ENCODE measurements at places on chromosomes 2 and 18.
A peak's percentile ranks its signal among the peaks of the same experiment; 100 is the strongest.

DNA sequence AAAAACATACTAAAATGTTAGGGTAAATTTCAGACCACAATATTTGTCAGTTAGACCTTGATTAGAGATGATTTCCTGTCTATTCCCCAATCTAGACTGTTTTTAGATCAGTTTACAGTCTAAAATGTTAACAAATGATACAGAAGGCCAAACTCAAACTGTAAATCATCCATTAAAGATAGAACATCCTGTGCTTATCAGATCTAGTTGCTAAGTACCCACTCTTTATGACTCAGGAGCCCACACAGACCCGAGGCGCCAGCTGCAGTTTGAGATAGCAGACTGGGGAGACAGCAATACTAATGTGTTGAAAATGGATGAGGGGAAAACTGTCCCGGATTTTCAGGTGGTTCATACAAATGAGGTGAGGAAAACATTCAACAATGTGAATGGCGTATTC lies 113.3 kb downstream of the SCG2 start:
- H3K4me3 ChIP-seq = no peak overlapping the region
- H3K27ac ChIP-seq = no peak overlapping the region
- no peaks in the 10 kb centered on the region for H3K27me3 ChIP-seq
- DNase-seq = no peak

DNA sequence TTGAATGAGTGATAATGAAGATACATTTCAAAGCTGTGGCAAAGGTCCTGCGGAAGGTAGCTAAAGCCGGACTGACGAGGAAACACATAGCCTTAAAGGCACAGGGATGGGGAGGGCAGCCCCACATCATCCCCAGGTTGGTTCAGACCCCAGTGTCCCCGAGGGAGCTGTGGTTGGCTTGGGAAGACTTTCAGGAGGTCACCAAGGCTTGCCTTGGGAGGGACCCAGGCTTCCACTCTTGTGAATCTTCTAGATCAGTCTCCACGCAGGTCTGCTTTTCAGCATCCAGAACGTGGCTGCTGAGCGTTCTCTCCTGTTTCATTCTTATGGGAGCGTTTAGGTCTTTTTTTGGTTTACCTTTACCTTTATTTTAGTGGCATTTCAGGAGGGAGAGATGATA lies 16.8 kb downstream of the KIF1A start:
- no peaks in the 10 kb centered on the region for H3K4me1 ChIP-seq
- no peaks in the 10 kb centered on the region for H3K36me3 ChIP-seq
- H3K27me3 ChIP-seq = no peaks in the 10 kb centered on the region
- DNase-seq = no peak

GRCh38 chr2:59540864-59541263 lies 1012.6 kb downstream of the BCL11A start:
- no peak overlapping the region for H3K27ac ChIP-seq
- no peaks in the 10 kb centered on the region for H3K4me1 ChIP-seq
- H3K36me3 ChIP-seq = no peaks in the 10 kb centered on the region
- no peak overlapping the region for H3K4me3 ChIP-seq
- H3K27me3 ChIP-seq = no peaks in the 10 kb centered on the region
- no peak for DNase-seq

GRCh38 chr2:61658841-61659780 lies 121.0 kb upstream of the XPO1 start:
- no peaks in the 10 kb centered on the region for H3K36me3 ChIP-seq
- no peak overlapping the region for H3K27ac ChIP-seq
- H3K4me3 ChIP-seq = no peak overlapping the region

GRCh38 chr18:44437603-44438002 lies 243.1 kb upstream of the SETBP1 start:
- H3K27me3 ChIP-seq = no peaks in the 10 kb centered on the region
- DNase-seq = no peak
- H3K4me1 ChIP-seq = no peaks in the 10 kb centered on the region
- no peaks in the 10 kb centered on the region for H3K36me3 ChIP-seq
- no peak overlapping the region for H3K27ac ChIP-seq
- H3K4me3 ChIP-seq = no peak overlapping the region

GRCh38 chr18:48843162-48843561 lies 107.6 kb downstream of the SMAD7 start:
- DNase-seq = no peak
- no peaks in the 10 kb centered on the region for H3K27me3 ChIP-seq
- no peaks in the 10 kb centered on the region for H3K36me3 ChIP-seq

- peak overlapping the region; percentile 68 for H3K27ac ChIP-seq
- no peaks in the 10 kb centered on the region for H3K27me3 ChIP-seq
- no peak for DNase-seq
- peak overlapping the region; percentile 69 for H3K4me3 ChIP-seq
- peaks cover 30% of the 10 kb centered on the region for H3K4me1 ChIP-seq
Observed at GRCh38 chr2:216082805-216083204, 1.1 kb downstream of the TMEM169 start.

GRCh38 chr2:86135653-86136052 lies 29.6 kb downstream of the PTCD3 start:
- H3K27me3 ChIP-seq = no peaks in the 10 kb centered on the region
- H3K36me3 ChIP-seq = peaks cover 86% of the 10 kb centered on the region
- peaks cover 5% of the 10 kb centered on the region for H3K4me1 ChIP-seq
- no peak overlapping the region for H3K27ac ChIP-seq
- no peak for DNase-seq
- no peak overlapping the region for H3K4me3 ChIP-seq

- peaks cover 2% of the 10 kb centered on the region for H3K4me1 ChIP-seq
- H3K27me3 ChIP-seq = no peaks in the 10 kb centered on the region
- DNase-seq = no peak
- no peak overlapping the region for H3K4me3 ChIP-seq
Observed at GRCh38 chr18:13450289-13451212, 232.0 kb downstream of the LDLRAD4 start.

DNA sequence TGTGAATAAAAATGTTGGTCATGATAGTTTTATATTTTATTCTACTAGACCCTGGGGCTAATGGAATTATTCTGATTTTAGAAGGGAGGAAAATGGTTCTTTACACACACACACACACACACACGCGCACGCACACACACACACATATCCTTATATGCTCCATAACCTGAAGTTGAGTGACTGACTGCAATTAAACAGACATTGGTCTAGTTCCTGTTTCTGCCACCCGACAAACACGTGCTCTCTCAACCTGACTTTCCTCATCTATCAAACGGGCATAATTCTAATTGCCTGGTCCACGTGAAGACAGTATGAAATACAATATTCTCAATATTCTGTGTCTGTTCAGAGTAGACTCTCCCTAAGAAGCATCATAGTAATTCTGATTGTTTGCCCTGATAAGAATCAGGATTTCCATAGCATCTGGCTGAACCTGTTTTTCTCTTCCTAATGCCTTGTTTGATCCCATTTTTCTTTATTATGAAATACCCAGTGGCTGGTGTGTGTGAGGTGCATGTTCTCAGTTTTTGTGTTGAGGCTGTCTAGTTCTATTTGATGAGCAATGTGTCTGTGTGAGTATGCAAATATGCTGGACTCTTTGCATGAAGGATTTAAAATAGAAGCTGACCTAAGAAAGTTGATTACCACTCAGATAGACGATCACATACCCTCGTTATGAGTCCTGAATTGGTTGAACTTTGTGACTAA lies 51.0 kb downstream of the SETBP1 start:
- DNase-seq = no peak
- no peaks in the 10 kb centered on the region for H3K36me3 ChIP-seq
- no peak overlapping the region for H3K27ac ChIP-seq

DNA sequence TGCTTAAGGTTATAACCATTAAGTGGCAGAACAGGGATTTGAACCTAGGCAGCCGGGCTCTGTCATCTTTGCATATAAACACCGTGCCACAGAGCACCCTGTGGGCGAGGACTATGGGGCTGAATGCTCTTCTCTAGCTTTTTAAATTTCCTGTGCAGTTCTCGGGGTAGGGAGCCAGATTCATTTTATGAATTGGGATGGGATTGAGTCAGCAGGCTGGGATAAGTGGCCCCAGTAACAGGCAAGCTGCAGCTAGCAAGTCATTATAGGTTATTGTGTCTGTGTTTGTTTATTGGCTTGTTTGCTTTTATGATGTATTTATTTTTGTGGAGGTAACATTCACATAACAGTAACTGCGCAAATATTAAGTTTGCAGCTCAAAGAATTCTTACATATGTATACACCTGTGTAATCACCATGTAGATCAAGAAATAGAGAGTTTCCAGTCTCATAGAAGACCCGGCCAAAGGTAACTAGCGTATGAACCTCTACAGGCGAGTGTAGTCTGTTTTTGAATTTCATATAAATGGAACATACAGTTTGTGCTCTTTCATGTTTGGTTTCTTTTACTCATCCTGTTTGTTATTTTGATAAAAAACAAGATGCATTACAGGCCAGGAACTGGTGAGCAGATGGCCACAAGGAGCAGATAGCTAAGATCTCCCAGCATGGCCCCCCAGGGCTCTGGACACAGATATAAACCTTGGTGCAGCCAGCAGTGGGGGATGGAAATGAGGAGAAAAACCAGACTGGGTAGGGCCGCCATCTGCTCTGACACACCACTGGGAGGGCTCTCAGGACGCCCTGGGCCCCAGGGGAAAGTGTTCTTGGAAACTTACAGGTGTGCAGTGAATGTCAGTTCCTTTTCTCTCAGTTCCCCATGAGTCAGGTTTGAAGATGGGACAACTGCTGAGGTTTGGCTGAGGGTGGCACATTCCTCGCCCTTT lies 49.2 kb upstream of the GPR155 start:
- no peaks in the 10 kb centered on the region for H3K27me3 ChIP-seq
- no peak overlapping the region for H3K27ac ChIP-seq
- no peaks in the 10 kb centered on the region for H3K36me3 ChIP-seq
- no peak for DNase-seq
- H3K4me3 ChIP-seq = no peak overlapping the region

DNA sequence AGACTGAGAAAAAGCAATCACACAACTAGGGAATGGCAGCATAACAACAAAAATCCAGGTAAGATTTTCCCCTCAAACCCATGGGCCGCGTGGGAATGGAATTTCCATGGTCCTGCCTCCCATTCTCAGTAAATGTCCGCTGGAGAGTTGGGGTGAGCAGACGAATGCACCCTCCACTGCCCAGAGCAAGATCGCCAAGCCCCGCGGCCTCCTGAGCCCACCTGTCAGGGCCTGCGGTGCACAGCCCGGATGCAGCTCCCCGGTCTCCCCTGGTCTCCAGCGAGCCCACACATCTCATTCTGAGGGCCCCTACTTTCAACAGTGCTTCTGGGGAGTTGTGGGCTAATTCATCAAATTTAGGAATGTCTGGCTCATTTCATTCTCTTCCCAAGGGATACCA lies 327.4 kb upstream of the HS6ST1 start:
- H3K27ac ChIP-seq = no peak overlapping the region
- H3K4me3 ChIP-seq = no peak overlapping the region
- H3K36me3 ChIP-seq = no peaks in the 10 kb centered on the region

- peak overlapping the region; percentile 30 for H3K4me3 ChIP-seq
- peak overlapping the region; percentile 94 for H3K27ac ChIP-seq
- H3K4me1 ChIP-seq = peaks cover 3% of the 10 kb centered on the region
- no peak for DNase-seq
- no peaks in the 10 kb centered on the region for H3K36me3 ChIP-seq
- no peaks in the 10 kb centered on the region for H3K27me3 ChIP-seq
Observed at GRCh38 chr2:42809819-42810120, 17.4 kb upstream of the HAAO start.

GRCh38 chr2:60818272-60818671 lies 62.2 kb downstream of the PAPOLG start:
- DNase-seq = peak; percentile 38
- no peaks in the 10 kb centered on the region for H3K36me3 ChIP-seq
- no peaks in the 10 kb centered on the region for H3K27me3 ChIP-seq
- H3K4me1 ChIP-seq = peaks cover 15% of the 10 kb centered on the region

DNA sequence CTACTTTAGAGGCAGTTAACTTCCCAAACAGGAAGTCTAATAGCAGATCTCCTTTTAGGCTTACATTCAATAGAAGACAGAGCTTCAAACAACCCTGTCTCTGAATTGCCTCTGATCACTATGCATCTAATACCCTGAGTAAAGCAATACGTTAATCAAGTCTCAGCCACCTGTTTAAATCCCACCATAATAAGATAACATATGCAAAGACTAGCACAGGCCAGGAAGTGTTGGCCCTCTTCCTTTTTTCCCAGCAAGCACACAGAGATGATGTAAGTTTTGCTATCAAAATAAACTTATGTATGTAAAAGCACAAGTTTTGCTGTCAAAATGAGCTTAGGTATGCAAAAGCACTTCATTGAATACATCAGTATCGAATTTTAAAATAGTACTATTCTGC lies 385.5 kb downstream of the RND3 start:
- no peak overlapping the region for H3K4me3 ChIP-seq
- H3K4me1 ChIP-seq = no peaks in the 10 kb centered on the region
- DNase-seq = no peak
- H3K27me3 ChIP-seq = no peaks in the 10 kb centered on the region

- no peak overlapping the region for H3K4me3 ChIP-seq
- no peak for DNase-seq
- H3K27me3 ChIP-seq = no peaks in the 10 kb centered on the region
Observed at GRCh38 chr2:112148477-112148876, 10.3 kb downstream of the FBLN7 start.

DNA sequence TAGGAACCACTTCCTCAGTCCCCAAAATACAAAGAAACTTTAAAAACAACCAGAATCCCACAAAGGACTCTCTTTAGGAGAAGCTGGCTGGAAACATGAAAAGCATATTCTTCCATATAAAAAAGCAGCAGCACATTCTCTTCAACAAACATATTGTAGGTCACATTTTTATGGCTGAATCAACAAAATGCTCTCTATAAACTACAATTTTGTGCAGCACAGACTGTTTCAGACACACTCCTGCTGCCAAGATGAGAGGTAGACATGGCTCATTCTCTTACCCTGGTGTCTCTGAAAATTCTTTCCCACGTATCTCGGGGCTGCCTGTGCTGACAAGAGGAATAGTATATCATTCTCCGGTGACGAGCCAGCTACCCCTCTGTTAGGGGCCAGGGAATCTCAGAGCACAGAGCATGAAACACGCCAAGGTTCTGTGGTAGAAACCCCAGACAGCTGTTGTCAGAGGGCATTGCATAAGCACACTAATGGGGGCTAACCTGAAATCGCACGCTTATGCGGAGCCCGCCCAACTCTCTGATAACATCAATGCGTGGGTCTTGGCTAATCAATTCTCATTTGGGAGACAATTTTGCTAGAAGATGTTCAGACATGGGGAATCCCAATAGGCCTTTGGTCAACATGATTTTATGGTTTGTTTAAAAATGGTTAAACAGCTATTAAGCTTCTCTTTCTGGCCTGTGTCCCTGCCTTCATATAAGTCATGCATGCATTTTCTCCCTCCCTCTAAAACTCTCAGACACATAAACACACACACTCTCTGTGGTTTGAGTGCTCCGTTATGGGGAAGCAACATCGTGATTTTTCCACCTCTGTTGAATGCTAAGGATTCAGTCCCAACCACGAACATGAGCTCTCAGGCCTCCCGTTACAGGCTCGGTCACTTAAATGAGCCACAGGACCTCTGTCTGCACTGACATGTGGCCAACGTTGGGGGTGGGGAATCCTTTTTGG lies 177.5 kb downstream of the INO80D start:
- peaks cover 3% of the 10 kb centered on the region for H3K27me3 ChIP-seq
- H3K36me3 ChIP-seq = no peaks in the 10 kb centered on the region
- no peak overlapping the region for H3K27ac ChIP-seq
- H3K4me3 ChIP-seq = no peak overlapping the region
- H3K4me1 ChIP-seq = no peaks in the 10 kb centered on the region

All from effector memory CD4-positive, alpha-beta T cell (primary cell).